ENCODE measurements at places on chromosomes 1 and 21.
A peak's percentile ranks its signal among the peaks of the same experiment; 100 is the strongest.

GRCh38 chr1:115432061-115432460 is 94.0 kb upstream of the NGF start:
- DNase-seq = no peak

DNA sequence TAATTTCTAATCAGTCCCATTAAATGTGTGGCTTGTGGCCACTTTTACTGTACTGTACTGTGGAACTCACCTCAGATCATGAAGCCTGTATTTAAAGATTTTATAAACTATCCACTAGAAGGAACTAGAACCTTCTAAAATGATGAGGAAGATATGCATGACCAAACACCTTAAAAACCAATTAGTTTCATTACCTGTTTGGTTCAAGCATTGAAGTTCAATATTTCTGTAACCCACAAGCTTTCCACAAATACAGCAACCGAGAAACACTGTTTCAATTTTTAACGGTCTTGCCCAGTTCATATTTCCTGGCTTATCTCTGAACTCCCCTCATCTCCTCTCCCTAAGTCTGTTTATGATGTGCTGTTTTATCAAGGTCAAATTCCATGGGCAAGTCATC is 264.3 kb upstream of the PLD5 start:
- DNase-seq = no peak

DNA sequence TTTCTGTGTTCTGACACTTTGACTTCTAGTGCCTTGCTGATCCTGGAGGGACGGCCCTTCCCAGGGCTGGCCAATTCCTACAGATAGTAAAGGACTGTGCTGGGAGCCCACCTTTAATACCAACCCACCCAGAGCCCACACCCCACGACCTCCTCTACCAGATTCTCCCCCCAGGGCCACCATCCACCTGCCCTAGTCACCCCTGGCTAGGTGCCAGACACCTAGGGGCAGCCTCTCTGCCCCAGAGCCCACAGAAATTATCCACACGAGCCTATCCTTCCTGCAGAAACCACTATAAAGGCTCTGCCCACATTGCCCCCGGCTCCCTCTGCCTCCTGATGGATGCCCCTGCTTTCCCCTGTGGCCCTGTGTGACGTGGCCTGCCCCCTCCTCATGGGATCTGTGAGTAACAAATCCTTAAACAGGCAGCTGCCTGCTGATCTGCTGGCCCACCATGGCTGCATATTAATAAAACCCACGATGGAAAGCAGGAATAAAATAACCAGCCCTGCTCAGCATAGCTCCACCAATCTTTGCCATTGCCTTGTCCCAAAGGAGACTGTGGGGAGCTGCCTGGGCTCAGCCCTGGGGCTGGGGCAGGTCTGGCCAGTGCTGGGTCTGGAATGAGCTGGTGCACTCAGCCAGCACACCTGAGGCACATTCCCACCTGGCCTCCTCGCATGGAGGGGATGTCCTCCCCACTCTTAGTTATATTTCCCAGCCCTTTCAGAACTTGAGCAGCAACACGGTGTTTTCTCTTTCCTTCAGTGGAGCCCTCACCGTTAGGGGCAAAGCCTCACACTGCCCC is 488.5 kb downstream of the NPHP4 start:
- DNase-seq = no peak

- DNase-seq = no peak
Measured at GRCh38 chr1:231020139-231020601, 19.9 kb downstream of the FAM89A start.

GRCh38 chr1:27517907-27518718 is 28.1 kb upstream of the WASF2 start:
- peak; percentile 41 for DNase-seq

- DNase-seq = no peak
Measured at GRCh38 chr1:184634296-184634695, 120.4 kb downstream of the EDEM3 start.

GRCh38 chr1:44057293-44057692 is 26.0 kb upstream of the SLC6A9 start:
- no peak for DNase-seq

GRCh38 chr1:6205849-6206519 is at the start of gene RNF207:
Gene RNF207 (plus strand): TSS chr1:6206119. CDS start chr1:6206536, 417 bp downstream.
- no peak for DNase-seq

DNA sequence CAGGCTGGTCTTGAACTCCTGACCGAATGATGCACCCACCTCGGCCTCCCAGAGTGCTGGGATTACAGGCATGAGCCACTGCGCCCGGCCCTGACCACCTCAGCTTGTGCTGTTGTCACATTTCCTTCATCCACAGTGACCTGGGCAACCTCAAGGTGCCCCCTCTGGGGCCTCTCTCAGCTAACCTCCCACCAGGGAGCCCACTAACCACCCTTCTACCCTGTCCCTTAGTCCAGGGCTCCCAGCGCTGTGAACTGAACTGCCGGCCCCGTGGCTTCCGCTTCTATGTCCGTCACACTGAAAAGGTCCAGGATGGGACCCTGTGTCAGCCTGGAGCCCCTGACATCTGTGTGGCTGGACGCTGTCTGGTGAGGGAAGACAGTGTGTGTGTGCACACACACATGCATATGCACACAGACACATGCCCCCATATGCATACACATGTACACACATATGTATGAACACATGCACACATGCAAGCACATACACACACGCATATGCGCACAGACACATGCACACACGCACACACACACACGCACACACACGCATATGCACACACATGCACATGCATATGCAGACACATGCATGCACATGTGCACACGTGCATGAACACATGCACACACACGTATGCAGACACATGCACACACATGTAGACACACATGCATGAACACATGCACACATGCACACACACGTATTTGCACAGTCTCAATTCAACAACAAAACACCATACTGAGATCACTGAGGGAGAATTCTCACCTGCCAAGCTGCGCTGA is 6.2 kb downstream of the ADAMTSL4 start:
- no peak for DNase-seq

- no peak for DNase-seq
Measured at GRCh38 chr1:100582943-100583342, 45.0 kb downstream of the GPR88 start.

DNA sequence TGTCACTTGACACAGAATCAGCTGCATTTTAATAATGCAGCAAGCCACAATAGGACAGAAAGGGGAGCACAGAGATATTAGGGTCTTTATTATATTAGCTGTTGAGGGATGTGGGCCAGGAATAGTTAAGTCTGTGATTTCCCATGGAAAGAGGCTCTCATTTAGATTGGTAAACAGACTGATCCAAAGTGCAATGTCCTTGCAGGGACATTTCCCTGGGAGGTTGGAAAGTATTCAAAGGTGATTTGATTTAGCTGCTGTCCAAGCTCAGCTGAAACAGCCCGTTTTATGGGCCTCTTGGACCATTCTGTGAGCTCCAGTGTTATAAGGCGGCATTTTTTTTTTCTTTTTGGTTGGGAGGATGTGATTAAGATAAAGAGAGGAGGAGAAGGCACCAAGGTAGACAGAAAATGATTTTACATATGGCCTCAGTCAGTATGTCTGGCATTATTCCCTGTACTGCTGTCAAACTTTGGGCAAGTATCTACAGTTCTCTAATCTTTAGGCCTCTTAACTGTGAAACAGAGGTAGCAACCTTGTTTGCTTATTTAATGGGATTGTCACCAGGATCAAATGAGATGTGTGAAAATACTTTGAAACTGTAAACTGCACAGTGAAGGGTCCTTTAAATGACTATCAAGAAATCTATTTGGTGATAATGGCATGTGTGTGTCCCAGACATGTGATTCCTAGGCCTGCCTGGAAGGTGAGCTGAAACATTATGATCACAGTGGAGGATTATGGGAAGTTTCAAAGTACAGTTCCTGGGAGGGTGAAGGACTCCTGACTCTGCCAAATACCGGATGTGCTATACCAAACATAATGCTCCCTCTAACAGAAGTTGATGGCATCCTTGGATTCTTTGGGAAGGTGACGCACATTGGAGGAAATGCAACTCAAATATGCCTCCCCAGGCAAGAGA is 62.2 kb downstream of the NOS1AP start:
- DNase-seq = no peak

DNA sequence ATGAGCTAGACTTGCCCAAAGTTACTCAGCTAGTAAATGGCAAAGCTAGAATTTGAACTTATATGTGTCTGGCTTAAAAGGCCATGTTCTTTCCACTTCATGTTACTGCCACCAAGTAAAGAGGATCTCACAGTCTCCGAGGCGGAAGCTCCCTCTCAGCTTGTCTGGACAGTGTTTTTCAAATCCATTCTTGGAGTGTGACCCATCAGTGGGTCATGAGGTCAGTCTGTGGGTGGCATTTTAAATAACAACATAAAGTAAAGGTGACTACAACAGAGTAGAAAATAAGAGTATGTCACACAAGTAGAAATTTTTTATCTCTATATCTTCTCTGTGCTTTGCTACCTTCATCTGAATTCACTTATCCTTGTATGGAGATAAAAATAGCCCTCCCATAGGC is 3.2 kb upstream of the HMGB4 start:
- DNase-seq = no peak

GRCh38 chr1:150678988-150679387 is 18.0 kb downstream of the GOLPH3L start:
- DNase-seq = no peak

GRCh38 chr1:221415651-221416050 is 326.2 kb downstream of the DUSP10 start:
- DNase-seq = no peak

GRCh38 chr1:213127074-213127473 is 76.0 kb downstream of the RPS6KC1 start:
- DNase-seq = no peak

- no peak for DNase-seq
Measured at GRCh38 chr1:184118046-184118445, 66.5 kb downstream of the TSEN15 start.

DNA sequence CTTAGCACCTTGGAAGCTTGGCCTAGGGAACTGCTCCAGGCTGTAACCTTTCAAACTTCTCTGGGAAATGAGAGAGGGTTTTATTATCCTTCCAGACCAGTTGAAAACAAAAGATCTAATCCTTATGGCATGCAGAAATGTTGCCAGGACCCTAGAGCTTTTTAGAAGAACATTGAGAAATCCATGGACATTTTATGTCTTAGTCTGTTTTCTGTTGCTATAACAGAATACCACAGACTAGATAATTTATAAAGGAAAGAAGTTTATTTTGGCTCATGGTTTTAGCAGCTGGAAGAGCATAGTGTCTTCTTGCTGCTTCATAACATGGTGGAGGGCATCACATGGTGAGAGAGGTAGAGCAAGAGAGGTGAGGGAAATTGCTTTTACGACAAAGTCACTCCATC is 25.8 kb downstream of the OSBPL9 start:
- no peak for DNase-seq

GRCh38 chr1:44507490-44508396 is 102.7 kb downstream of the RNF220 start:
- no peak for DNase-seq
